ENCODE measurements at places on chromosomes 2 and 18. TPM values are rescaled to one million over a fixed set of nuclear protein-coding genes. Genes with fewer than 3 reads are reported as not detected.

CNTNAP5 gene
- total RNA-seq = not detected

CFAP210 gene
- not detected for total RNA-seq

C2orf66 gene
- not detected for total RNA-seq

SPIRE1 gene
- total RNA-seq = 24.6 TPM

OTOS gene
- not detected for total RNA-seq

ALPI gene
- not detected for total RNA-seq

SLC23A3 gene
- total RNA-seq = 2.4 TPM
